ENCODE measurements at places on chromosomes 2 and 18.

GRCh38 chr2:202782940-202783558, 88.5 kb downstream of the ICA1L start:
- ATAC-seq: peak; percentile 51

DNA sequence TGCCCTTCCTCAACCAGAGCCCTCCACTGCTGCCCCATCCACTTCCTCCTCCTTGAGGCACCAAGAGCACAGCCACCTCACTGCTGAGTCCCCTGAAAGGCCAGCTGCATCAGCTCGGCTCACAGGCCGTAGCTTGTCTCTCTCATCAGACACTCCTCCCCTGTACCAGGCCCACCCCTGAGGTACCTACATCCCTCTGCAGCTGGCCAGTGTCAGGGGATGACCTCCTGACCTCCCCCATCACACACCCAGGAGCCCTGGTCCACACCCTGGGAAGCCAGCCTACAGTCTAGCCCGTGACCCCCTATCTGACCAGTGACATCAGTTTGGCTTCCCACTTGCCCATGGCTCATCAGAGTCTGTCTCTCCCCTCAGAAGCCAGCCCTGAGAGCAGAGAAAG, 205.6 kb downstream of the TNS1 start:
- ATAC-seq: peak; percentile 14

DNA sequence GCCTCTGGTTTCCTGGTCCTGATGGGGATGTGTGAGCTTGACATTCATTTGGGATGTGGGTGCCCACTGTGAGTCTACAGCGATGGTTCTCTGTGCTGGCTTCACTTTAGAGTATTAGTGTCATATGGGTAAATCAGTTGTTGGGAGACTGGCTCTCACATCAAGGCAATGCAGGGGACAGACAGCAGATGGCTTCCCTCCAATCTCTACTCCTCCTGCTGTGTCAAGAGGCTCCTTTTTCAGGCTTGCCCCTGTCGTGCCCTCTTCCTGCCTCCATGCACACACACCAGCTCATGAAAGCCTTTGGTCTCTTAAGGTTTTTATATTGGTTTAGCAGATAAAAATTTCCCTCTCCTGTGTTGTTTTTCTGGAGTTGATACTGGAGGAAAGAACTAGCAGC, 315.6 kb downstream of the RDH14 start:
- no peak for ATAC-seq

GRCh38 chr18:48138210-48138609, 207.8 kb upstream of the SMAD2 start:
- no peak for ATAC-seq

GRCh38 chr2:121902171-121902591, 146.7 kb downstream of the TSN start:
- no peak for ATAC-seq

GRCh38 chr2:106126705-106127281, 67.3 kb downstream of the UXS1 start:
- no peak for ATAC-seq

DNA sequence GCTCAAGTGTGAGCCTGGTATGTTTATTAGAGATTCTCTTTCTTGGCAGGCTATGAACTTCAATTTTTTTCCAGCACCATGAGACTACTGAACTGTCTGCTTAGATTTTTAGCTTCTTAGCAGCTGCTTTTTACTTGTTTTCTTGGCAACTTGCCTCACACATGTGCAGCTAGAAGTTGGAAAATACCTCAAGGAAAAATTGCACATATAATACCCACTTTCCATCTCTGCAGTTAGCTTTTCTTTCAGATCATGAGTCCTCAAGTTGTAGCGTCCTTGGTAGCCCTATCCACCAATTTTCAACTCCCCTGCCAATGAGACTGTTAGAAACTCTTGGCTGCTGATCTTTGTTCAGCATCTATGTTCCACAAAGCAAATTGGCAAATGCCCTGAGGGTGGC, 302.1 kb downstream of the HRH4 start:
- ATAC-seq: no peak

- ATAC-seq: no peak
Observed at GRCh38 chr2:28399956-28400355, 7.3 kb downstream of the FOSL2 start.

DNA sequence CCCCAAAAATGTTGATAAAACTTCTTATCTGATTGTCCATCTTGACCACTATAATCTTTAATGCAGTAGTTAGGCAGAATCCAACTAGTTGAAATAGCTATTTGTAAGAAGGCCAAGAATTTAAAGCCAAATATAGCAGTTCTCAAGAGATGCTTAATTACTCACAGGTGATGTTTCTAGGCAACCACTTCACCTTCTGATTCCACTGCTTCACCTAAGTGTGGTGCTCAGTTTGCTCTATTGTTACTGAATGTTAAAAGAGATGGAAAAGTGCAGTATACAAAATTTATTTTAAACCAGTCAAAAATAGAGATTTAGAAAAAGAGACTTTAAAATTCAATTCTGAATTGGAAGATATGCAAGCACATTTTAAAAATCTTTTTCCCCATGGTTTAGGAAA, 539.4 kb downstream of the ZNF804A start:
- ATAC-seq: no peak

DNA sequence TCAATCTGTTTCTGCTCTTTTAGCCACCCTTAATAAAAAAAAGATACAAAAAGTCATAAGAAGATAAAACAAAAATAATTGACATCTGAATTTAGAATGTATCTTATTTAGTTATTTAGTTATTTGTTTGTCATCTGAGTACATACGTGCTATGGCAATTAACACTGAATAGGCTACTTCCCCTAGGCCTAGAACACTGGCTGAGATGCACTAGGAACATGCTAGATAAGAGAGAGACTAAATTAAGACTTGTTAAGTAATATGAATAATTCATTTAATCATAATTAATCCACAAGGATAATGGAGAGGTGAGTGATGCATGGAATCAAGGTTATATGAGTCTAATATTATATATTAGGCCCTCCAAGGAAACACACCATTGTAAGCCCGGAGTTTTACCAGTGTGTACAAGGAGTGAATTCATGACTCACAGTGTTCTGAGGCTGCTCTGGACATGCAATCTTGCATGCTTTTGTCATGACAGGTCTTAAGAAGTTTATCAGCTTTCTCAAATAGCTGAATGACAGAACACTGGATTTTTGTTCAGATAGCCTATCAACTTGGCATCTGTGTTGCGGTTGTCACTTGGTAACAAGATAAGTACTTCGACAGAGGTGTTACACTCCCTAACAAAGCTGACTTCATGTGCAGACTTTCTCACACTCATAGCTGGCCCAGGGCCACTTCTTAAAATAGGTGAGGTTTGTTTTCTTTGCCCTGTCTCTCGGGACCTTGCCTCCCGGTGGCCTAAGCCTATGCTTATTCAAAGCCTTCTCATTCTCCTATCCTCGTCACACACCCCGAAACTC, 5.0 kb upstream of the SERPINB2 start:
- peak; percentile 34 for ATAC-seq

DNA sequence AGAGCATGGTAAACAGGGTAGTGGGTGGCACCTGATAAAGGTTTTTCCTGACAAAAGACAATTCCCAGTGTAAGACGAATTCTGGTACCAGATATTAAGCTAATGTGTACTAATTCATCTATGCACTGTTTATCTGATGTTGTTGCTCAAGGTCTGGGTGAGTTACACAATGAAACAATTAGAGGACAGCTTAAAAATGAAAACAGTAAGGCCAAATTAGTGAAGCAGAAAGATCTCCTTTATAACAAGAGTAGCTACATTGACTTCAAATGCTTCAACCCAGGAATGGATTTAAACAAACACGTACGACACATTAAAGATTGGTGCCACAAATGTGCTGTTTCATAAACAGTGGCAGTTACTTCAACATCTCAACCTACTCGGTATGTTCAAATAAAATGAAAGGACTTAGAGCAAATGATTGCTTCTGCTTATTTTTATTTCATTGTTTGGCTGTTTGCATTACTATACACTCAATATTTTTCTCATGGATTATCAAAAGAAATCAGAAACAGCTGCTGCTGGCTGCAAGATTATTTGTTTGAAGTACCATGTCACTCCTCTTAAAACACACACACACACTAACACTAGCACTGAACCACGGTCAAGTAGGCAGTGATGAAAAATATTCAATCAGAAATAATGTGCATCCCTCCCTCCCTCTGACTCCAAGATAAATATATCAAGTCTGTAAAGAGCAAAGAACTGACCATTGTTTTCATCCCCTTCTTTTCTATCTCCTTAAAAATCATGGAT, 94.4 kb upstream of the RND3 start:
- ATAC-seq: no peak

GRCh38 chr2:229882583-229882982, 39.2 kb downstream of the TRIP12 start:
- ATAC-seq: no peak

DNA sequence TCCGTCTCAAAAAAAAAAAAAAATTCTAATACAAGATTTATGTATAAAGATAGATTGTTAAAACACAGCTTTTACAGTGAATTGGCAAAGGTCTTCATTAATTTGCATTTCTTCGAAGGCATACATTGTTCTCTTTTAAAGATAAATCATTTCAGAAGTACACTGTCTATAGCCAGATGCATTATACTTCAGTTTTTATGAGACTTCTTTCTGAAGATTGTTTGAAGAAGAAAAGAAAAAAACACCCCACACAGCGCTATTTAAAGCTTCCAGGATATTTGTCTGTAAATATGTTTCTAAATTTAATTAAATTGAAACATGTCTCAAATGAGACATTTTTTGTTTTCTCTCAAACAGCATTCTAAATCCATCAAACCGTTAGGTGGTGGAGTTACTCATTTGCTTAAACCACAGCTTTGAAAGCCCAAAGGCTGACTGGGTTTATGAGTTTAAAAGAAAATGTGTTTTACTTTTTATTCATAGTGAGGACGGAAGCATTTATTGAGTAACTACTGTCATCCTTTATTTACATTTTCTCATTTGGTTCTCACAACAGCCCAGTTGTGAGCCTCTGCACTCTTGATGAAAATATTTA, 42.4 kb upstream of the C1GALT1C1L start:
- no peak for ATAC-seq

GRCh38 chr2:209322041-209322440, 101.8 kb upstream of the MAP2 start:
- no peak for ATAC-seq

GRCh38 chr2:218223046-218223445, 6.1 kb downstream of the ARPC2 start:
- ATAC-seq: no peak

DNA sequence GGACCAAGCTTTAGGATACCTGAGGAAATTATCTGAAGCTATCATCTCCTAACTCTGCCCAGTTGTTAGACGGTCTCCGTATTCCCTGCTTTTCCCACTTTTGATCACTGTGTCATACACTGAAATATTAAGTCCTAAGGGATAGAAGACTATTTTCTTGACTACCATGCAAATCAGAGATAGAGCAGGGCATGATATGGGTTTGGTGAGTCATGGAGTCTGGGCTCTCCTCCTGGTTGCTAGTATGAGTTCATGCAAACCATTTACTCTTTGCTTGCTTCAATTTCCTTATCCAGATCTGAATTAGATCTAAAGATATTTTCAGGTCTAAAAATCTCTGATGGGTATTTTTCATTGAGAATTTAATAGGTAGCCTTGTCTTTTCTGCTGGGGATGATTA, 55.0 kb downstream of the EHBP1 start:
- ATAC-seq: no peak

DNA sequence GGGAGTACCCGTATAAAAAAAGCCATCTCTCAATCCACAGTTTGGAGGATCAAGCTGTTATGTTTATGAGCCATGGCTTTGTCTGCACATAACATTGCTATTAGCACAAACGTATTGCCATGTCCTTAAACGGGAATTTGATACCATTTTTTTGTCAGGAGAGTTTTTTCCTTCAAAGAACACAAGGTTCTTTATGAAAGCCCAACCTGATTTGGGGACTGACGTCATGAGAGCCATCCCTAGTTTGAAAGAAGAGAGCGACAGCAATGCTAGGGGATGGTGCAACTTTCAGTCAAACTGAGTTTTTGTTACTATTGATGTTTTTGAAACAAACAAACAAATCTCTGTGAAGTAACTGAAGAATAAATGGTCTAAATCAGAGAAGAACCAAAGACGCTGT, 376.6 kb downstream of the EIPR1 start:
- no peak for ATAC-seq

DNA sequence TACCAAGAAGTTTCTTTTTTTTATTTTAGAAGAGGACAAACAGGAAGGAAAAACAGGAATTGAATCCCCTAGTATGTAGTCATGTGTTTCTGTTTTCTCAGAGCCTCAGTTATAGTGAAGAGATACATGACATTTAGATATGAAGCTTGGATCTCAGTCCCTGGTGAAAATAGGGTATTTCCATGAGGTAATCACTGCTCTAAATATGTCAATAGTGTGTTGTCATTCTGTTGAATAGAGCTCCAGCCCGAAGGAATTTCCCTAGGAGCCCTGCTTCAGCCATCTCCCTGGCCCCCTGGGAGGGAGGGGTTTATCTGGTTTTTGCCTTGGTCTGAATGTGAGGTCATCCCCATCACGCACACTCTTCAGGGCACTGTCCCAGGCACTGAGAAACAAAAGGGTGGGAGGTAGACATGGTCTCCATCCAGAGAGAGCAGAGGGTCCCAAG, 47.1 kb upstream of the REL start:
- no peak for ATAC-seq

- ATAC-seq: no peak
Observed at GRCh38 chr18:76791106-76791505, 31.3 kb upstream of the ZNF236 start.

- no peak for ATAC-seq
Observed at GRCh38 chr2:44136252-44136651, 32.4 kb upstream of the PPM1B start.

GRCh38 chr2:196954001-196954400, 27.5 kb upstream of the PGAP1 start:
- no peak for ATAC-seq

GRCh38 chr18:48222118-48222517, 187.1 kb downstream of the ZBTB7C start:
- peak; percentile 49 for ATAC-seq

GRCh38 chr2:85066874-85067351, 66.3 kb upstream of the TCF7L1 start:
- peak; percentile 81 for ATAC-seq

- no peak for ATAC-seq
Observed at GRCh38 chr18:2412281-2412680, 159.0 kb downstream of the METTL4 start.

DNA sequence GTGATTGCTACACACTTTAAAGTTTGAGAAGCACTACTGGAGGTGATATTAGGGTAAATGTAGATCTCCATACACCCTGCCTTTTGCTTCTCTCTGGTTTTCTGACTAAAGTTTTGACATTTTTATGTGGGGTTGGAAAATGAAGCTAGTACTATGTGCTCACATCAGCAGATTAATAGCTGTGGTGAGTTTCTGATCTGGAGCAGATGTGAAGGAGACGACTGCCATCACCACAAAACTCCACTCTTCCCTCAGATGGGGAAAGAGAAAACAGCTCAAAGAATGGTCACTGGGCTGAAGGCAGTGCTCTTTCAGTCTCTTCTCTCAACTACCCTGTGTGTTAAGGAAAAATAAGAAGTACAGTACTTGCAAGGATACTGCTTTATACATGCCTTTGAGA, 37.2 kb downstream of the PLEKHA3 start:
- no peak for ATAC-seq

DNA sequence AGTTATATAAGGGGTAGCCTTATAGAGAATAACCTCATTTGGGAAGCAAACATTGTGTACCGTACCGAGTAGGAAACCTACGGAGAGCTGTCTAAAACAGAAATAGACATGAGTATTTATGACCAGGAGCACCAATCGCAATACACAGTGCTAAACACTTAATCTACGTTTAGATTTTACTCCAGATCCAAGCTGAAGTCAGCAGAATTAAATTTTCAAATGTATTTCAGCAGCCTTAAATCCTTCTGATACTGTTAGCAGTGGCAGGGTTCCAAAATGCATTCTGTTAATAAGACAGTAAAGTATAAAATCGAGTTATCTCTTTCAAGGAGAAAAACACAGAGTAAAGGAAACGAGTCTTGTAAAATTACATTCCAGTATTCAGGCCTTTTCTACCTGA, 118.1 kb upstream of the ZNF521 start:
- no peak for ATAC-seq
